A549 treated with CORT108297 at 1 μM for 4 hours (cell line): ENCODE measurements at places on chromosomes 3 and 15. TPM values are rescaled to one million over a fixed set of nuclear protein-coding genes. Genes with fewer than 3 reads are reported as not detected.

Gene P2RY12
- not detected in 5 replicates for total RNA-seq

Gene TNFAIP8L3
- 7.0 to 10.0 TPM (median 8.9 TPM) in 5 replicates for total RNA-seq

Gene GADL1
- not detected in 5 replicates for total RNA-seq

Gene ZMYND10
- total RNA-seq = 0.93 to 1.8 TPM (median 1.1 TPM) in 5 replicates

Gene HESX1
- total RNA-seq = 0.12 to 0.43 TPM (median 0.24 TPM) in 4 of 5 replicates, not detected in the other
